NCI-H2171 treated with DMSO at 0.1 percent for 48 hours (cell line): ENCODE measurements at places on chromosomes 3 and 15.
A peak's percentile ranks its signal among the peaks of the same experiment; 100 is the strongest.

GRCh38 chr3:31879365-31879764 is 101.7 kb downstream of the OSBPL10 start:
- DNase-seq: no peak

DNA sequence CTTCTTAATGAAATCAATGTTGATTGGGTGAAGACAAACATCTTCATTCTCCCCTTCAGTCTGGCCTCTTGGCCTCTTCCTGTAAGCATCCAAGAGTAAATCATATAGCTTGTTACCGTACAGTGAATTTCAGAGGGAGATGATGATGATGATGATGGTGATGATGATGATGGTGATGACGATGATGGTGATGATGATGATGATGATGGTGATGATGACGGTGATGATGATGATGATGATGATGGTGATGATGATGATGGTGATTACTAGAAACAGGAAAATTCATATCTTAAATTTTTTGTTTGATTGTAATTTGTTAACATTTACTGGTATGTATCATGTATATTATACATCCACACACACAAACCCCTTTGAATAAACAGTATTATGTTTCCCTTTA is 256.1 kb upstream of the PLSCR5 start:
- no peak for DNase-seq

DNA sequence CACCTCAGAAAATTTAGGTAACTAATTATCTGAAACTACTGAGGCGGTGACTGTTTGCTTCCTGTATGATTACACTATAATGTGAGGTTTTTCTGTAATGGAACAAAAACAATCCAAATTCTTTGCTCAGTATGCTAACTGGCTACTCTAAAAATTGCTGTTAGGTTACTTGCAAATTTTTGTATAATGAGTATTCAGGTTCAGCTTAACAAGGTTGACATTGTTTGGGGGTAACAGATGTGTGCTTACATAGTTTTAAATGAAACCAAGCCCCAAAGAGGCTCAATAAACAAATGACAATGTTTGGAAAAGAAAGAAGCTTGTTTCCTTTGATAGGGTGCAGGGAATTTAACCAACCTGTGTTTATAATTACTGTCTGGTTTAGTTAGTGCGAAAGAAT is 414.5 kb upstream of the MDFIC2 start:
- DNase-seq: no peak

DNA sequence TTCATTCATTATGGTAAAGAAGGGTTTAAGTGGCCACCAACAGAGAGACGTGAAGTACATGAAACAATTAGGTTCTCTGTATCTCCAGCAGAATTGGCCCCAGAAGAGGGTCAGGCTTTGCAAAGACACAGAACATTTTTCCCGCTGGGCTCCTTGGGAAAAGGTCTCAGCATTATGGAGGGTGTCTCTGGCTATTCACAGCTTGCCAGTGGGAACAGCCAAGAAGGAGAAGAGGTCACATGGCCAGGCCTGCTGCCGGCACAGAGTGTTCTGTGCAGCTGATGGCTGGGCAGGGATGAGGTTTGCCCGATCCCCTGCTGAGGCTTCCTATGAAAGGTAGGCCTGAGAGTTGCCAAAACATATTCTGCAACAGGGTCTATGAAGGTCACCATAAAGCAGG is 77.8 kb upstream of the LPP start:
- no peak for DNase-seq

DNA sequence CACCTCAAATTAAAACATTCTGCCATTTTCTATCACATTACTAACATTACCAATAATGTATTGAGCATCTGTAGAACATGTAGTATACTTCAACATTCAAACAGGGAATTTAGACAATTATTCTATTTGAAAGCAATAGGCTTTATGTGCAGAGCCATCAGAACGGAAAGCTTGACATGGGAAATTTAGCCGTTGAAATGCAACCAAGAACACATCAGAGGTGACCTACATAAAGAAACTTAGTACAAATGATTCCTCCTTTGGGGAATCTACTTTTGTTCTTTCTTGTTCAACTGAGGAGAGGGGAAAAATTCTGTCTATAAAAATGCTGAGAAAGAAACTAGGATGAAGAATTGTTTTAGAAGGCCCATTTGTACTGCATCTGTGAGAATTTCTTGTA is 38.6 kb upstream of the RBMS3 start:
- DNase-seq: no peak

GRCh38 chr15:70259028-70259424 is 161.3 kb upstream of the TLE3 start:
- peak; percentile 95 for DNase-seq

DNA sequence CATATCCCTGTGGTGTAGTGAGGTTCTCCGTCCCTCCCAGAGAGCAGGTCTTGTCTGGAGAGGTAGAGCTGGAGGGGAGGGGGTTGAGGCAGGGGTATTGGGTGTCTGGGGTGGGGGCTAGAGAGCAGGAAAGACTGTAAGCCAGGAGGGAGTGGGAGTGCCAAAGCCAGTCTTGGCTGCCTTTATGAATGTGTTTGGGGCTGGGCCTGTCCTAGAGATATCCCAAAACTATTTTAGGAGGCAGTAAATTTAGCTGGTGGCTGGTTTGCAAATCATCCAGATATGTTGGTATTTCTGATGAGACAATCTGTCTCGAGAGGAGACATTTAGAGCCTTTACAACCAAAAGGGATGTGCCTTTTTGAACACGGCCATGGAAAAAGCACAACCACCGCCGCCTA is 166.6 kb downstream of the TLE3 start:
- DNase-seq: no peak

GRCh38 chr3:185069037-185070030 is 83.5 kb downstream of the C3orf70 start:
- DNase-seq: no peak

DNA sequence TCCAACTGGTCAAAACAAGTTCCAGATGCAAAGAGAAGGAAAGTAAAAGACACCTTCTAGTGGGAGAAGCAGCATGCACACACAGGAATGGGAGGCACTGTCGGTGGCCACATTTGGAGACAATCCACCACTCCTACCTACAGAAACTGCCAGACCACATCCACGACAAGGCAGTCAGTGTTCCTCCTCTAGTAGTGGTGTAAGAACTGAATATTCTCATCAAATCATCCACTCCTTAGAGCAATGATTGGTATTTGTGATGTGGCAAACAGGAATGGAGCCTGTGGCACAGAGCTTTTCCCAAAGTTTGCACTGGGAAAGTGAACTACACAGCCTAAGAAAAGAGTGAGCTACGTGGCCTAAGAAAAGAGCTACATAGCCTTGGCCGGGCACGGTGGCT is 5.1 kb upstream of the SPINT1 start:
- DNase-seq: no peak

DNA sequence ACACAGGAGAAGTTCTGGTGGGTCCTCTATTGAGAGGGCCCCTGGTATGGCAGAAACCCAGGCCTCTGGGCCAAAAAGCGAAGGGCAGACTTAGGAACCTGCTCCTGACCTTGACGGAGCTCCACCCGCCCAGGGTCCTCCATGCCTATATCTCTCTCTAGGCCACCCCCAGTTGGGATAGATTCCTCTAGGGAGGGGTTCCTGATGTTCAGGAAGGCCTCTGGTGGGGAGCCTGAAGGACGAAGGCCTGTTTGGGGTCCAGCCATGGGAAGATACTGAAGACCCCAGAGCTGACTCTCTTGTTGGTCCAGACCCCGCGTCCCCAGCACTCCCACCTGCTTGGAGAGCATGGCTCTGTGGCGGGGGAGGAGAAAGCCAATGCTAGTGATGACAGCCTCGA is 104.2 kb downstream of the CORO2B start:
- no peak for DNase-seq

- DNase-seq: no peak
Measured at GRCh38 chr3:151101270-151101969, 16.0 kb downstream of the MED12L start.

- peak; percentile 88 for DNase-seq
Measured at GRCh38 chr15:56040081-56041035, 46.9 kb upstream of the NEDD4 start.

DNA sequence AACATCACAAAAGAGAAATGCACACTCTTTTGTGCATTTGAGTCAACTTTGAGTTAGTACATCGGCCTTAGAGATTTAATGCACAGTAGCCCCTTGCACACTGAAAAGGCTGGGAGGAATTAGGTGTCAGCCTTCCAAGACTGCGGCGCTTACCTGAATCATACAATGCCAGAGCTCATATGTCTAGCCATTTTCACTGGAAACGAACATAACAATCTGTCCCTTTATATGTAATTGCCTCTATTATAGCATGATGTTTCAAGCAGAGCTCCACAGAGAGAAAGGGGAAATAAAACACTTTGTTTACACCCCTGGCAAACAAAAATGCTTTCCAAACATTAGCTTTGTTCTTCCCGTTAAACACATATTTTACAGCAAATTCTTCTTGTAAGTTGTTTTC is 315.7 kb upstream of the SLCO3A1 start:
- peak; percentile 25 for DNase-seq

GRCh38 chr3:100081986-100082692 is 32.2 kb downstream of the FILIP1L start:
- no peak for DNase-seq

DNA sequence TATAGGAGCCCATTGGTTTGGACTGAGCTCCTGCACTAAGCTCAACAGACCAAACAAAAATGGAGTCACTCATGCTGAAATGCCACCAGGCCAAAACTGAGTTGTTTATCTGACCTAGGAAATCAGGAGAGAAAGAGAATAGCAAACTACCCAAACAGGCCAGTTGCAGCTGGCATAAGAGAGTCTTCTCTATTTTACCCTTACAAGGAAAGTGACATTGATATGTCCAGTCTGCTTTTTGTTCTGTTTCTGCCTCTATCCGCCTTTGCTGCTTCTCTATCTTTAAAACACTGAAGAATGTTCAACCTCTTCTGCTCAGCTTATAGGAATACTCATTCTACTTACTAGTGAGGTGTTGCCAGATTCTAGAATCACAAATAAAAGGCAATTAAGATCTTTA is 95.1 kb downstream of the ATP1B3 start:
- no peak for DNase-seq

- peak; percentile 69 for DNase-seq
Measured at GRCh38 chr15:69623392-69624154, 171.0 kb downstream of the RPLP1 start.

DNA sequence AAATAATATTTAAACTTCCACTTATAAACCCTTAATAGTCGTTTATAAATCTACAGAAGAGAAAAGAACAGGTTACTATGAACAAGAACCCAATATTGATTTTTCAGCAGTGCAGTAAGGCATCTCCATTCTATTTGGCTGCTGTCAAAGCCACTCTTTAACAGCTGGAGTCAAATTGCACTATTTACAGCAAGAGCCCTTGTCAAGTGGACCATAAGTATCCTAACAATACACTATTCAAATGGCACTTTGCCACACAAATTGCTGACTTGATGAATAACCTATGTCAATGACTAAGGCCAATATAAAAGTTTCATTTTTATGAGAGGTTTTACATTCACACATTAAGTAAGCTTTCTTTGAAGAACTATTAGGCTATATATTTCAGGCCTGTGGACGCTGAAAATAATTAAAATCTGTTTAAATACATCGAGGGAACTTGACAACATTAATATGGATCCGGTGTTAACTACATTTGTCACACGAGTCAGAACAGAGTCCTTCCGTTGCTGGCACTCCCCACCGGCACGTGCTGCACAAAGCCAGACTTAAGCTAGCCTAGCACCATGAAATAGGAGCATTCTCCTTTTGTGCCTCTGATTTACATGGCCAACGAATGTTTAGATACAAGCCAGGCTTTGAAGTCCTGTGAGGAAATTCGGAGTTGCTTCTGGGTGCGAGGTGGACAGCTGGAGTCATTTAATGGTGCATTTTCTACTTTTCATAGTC is 100.5 kb downstream of the WDR72 start:
- DNase-seq: peak; percentile 80

DNA sequence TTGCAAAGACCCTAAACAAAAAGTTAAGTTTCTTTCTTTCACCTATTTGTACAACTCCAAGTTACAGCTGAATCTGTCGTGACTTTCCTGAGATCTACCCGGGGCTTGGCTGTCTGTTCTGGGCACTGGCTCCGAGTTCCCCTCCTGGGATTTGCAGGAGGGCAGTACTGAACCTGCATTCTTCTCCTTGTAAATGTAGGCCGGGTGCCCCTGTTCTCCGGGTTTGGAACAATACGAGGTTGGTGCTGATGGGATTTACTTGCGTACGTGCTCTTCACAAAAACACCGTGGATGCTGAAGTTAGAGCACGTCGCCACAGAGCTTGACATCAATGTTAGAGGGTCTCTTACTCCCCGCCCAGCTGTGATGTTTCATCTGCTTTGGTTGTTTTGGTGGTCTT is 48.1 kb downstream of the KLHL25 start:
- no peak for DNase-seq

- DNase-seq: no peak
Measured at GRCh38 chr3:13013994-13014754, 59.1 kb downstream of the IQSEC1 start.

DNA sequence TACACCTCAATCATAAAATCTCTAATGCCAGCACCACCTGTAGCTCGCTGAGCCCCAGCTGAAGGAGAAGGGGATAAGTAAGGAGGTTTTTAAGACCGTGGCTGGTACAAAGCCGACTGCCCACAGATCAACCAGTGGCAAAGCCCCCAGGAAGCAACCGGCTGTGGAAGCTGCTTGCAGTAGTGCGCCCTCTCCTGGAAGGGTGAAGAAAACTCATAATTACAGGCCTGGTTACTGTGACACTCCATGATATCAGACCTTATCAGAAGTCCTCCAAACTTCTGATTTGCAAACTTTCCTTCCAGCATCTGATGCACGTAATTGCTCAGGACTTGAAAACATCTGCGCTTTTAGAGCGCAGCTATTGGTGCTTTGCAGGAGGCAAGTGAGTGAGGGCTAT is 63.1 kb upstream of the MCTP2 start:
- DNase-seq: no peak

DNA sequence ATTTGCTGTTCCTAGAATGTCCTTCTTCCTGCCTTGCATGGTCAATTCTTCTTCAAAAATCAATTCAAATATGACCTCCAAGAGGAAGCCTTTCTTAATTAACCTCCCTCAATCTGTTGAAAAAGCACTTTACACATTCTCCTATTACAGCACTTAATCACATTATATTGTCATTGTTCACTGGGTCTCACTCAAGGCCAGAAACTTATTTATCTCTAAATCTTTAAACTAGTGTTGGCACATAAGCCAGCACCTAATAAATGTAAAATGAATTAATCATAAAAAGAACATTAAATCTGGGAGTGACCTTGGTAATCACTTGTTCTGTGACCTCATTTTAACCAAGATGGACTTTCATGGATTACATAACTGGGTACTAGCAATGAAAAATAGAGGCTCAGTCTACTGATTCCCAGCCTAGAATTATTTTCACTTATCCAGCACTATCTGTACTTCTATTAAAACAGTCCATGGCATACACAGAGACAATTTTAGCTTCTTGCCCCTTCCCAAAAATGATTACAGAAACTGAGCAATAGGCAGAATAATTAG is 22.1 kb downstream of the MSL2 start:
- no peak for DNase-seq
